ENCODE measurements at places on chromosomes 4 and X.
A peak's percentile ranks its signal among the peaks of the same experiment; 100 is the strongest.

DNA sequence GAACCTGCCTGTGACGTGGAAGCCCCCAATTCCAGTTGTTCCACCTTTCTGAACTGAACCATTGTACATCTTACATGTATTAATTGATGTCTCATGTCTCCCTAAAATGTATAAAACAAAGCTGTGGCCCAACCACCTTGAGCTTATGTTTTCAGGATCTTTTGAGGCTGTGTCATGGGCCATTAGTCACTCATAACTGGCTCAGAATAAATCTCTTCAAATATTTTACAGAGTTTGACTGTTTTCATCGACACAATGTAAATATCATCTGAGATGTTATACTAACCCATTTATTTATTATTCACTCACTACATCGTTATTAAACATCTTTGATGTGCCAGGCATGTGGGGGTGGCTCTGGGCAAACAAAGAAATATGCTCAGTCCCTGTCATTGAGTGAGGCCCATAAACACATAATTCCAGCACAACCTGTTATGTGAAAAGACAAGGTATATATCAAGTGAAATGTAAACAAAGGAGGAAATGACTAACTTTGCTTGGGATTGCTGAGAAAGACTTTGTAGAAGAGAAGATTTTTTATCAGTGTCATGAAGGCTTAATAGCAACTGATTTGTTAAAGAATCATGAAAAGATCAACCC, 34.5 kb upstream of the PPM1K start:
- DNase-seq: no peak

DNA sequence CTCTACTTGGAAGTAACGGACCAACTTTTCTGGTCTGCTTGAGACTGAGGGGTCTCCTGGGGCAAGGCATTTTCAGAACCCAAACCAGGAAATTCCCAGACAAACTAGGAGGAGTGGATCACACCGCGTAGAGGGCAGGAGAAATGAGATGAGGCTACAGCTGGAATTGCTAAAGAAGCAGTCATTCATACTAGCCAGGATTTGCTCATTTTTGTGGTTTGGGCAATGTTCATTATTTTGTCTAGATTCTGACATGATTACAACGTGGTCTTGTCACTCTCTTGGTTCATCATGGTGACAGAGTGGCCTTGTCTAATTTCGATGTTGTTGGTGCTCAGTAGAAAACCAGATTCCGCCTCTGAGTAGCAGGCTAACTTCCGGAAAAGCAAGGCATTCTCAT, 63.2 kb downstream of the BANK1 start:
- DNase-seq: no peak

DNA sequence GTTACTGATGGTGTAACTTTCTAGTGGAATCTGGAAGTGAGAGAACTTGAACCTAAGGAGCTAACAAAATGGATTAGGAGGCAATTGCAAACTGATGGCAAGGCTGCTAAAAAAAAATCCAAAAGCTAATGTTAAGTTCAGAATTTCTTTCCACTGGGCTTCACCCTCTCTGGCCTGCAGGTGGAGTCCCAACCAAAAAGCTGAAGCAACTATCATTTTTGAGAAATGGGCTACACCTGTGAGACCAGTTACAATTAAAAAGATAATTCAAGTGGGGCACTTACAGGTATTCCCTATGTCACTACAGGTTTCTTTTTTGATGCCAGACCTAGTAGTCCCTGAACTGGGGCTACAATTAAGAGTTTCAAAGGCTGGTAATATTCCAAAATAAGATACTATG, 142.1 kb upstream of the FTHL17 start:
- no peak for DNase-seq

DNA sequence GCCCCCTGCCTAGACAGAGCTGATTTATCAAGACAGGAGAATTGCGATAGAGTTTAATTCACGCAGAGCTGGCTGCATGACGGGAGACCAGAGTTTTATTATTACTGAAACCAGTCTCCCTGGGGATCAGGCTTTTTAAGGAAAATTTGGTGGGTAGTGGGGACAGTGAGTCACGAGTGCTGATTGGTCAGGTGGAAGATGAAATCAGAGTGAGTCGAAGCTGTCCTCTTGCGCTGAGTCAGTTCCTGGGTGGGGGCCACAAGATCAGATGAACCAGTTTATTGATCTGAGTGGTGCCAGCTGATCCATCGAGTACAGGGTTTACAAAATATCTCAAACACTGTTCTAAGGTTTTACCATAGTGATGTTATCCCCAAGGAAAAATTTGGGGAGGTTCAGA, 36.6 kb downstream of the MYOZ2 start:
- DNase-seq: no peak

GRCh38 chr4:176277162-176277904, 8.3 kb upstream of the ASB5 start:
- peak; percentile 13 for DNase-seq

DNA sequence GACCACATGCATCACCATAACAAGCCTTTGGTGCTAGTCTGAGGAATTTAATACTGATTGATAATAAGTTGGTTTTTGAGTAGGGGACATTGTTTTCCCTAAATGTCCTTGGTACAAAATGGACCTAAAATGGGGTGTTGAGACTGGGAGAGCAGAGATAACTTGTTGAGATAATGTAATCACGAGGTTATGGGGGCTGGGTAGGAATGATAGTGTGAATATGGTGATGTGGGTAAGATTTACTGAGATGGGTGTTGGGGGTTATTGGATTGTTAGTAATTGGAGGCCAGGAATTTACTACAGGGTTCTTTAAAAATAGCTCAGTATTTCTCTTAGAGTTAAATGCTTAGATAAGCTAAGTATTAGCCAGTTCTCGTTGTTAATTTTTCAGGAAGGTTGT, 3.9 kb downstream of the BMP2K start:
- no peak for DNase-seq

DNA sequence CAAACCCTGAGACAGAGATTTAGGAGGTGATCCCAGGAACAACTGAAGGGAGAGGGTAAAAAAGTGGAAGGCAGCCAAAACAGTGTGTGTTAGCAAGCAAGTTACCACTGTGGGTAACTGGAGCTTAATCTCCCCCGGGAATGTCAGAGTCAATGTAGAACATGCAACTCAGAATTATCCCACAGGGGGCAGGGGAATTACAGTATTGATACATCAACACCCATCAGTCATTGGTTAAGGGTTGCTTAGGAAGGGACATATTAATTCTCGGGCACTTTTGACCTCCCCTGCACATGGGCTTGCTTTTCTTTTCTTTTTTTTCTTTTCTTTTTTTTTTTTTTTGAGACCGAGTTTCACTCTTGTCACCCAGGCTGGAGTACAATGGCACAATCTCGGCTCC, 29.3 kb downstream of the CXorf58 start:
- DNase-seq: no peak

DNA sequence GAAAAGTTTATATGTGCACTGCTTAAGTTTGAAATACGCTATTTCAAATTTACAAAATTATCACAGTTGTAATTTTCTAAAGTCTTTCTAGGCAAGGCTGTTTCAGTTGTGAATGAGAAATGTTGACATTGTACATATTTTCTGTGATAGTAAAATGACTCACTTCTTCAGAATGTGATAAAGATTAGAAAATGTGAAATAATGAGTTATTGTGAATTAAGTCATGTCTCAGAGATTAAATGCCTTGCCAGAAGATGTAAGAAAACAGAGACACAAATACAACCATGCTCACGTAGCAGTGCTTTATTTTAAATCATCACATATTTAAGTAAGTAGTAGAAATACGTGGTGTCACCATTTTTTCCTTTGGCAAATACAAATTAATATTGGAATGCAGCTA, 768 bp downstream of the CLCN4 start:
- DNase-seq: no peak
